NCI-H69 (cell line): ENCODE measurements at places on chromosomes 3 and 15.

GRCh38 chr15:65819563-65819960 lies 27.5 kb upstream of the DENND4A start:
- no peak for DNase-seq

- peak; percentile 45 for DNase-seq
Measured at GRCh38 chr3:124250053-124250452, 258.1 kb upstream of the ROPN1 start.

GRCh38 chr3:43011638-43012037 lies 32.5 kb downstream of the GASK1A start:
- DNase-seq: no peak

- DNase-seq: no peak
Measured at GRCh38 chr15:60602323-60602722, 123.4 kb upstream of the ICE2 start.

DNA sequence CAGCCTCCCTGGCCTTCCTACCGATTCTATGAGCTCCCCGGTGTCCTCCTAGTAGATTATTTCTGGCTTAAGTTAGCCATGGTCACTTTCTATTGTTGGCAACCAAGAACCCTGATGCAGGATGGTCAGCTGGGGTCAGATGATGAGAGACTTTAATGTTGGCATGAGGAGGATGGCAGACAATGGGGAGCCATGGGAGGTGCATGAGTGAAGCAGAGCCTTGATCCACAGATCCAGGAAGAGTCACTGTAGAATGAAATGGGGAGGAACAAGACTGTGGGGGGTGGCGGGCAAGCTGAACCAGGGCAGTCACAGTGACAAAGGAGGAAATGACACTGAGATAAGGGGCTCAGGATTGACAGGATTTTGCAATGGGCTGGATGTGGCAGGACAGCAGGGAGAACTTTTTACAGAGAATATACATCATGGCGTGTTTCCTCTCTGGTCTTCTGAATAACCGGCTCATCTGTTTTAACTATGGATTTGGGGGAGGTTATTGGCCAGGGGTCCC lies 60.9 kb downstream of the RPLP1 start:
- DNase-seq: no peak

GRCh38 chr15:48373821-48374451 lies 42.7 kb downstream of the DUT start:
- DNase-seq: peak; percentile 58

- DNase-seq: peak; percentile 86
Measured at GRCh38 chr3:139718415-139718814, 40.6 kb upstream of the NMNAT3 start.

- no peak for DNase-seq
Measured at GRCh38 chr3:110493438-110494092, 578.1 kb upstream of the NECTIN3 start.

- peak; percentile 59 for DNase-seq
Measured at GRCh38 chr3:124246949-124247348, 255.0 kb upstream of the ROPN1 start.

GRCh38 chr3:86801921-86802320 lies 189.0 kb downstream of the VGLL3 start:
- no peak for DNase-seq

DNA sequence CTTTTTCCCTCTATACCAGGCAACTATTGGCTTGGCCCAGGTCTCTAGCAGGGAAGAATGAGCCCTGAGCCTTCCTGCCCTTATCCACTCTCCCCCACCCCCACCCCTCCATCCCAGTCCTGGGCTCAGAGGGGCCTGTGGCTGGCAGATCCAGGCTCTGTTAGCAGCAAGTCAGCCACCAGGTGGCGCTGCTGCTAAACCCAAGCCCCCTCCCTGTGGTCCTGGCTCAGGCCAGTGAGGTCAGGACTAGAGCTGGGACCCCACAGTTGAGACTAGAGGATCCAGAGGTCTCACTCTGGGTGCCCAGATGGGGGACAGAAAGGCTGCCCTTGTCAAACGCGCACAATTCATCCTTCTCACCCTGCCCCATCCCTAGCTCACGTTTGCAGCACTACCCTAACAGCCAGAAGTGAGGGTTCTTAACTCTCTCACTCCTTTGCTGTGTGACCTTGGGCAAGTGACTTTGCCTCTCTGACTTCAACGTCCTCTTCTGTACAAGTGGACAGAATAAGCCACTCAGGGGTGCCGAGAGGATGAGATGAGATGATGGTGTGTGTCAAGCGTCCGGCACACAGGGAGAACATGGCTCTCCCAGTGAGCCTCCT lies 46.8 kb upstream of the SLC6A1 start:
- DNase-seq: peak; percentile 52

GRCh38 chr3:160755776-160756304 lies at the start of gene PPM1L:
PPM1L (plus strand) TSS chr3:160756231.
- DNase-seq: peak; percentile 78

DNA sequence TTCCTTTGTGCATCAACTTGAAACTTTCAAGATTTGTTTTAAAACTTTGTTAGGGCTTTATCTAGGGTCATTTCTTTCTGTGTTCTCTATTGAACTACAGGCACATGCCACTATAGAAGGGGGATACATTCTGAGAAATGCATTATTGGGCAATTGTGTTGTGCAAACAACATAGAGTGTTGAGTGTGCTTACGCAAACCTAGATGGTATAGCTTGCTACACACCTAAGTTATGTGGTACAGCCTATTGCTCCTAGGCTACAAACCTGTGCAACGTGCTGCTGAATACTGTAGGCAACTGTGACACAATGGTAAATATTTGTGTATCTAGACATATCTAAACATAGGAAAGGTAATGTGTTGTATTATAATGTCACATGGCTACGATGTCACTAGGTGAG lies 33.0 kb upstream of the KLF13 start:
- no peak for DNase-seq

GRCh38 chr15:50315814-50316630 lies 39.0 kb downstream of the GABPB1 start:
- peak; percentile 65 for DNase-seq
